ENCODE measurements at places on chromosomes 12 and 14.

GRCh38 chr12:109455706-109456105 is 21.4 kb downstream of the KCTD10 start:
- no peak overlapping the region for H3K4me3 ChIP-seq
- peaks cover 5% of the 10 kb centered on the region for H3K4me1 ChIP-seq
- DNase-seq = no peak
- H3K27me3 ChIP-seq = no peaks in the 10 kb centered on the region

DNA sequence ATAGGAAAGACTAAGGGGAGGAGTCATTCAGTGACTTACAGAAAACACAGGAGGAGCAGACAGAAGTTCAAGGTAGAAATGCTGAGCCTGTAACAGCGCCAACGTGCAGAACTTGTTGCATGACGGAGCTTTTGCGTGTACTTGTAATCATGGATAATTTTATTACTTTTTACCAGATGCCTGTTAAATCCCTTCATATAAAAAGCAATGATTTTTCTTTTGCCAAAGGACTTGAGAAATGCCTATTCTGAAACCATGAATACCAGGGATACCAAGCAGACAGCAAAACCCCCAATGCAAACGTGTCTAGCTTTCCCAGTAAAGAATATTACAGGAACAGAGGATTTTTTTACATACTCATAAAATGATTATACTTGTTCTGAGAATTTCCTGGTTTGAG is 163.6 kb upstream of the GSC start:
- H3K4me3 ChIP-seq = no peak overlapping the region
- no peak for DNase-seq
- H3K4me1 ChIP-seq = no peaks in the 10 kb centered on the region
- no peaks in the 10 kb centered on the region for H3K36me3 ChIP-seq
- no peak overlapping the region for H3K27ac ChIP-seq

DNA sequence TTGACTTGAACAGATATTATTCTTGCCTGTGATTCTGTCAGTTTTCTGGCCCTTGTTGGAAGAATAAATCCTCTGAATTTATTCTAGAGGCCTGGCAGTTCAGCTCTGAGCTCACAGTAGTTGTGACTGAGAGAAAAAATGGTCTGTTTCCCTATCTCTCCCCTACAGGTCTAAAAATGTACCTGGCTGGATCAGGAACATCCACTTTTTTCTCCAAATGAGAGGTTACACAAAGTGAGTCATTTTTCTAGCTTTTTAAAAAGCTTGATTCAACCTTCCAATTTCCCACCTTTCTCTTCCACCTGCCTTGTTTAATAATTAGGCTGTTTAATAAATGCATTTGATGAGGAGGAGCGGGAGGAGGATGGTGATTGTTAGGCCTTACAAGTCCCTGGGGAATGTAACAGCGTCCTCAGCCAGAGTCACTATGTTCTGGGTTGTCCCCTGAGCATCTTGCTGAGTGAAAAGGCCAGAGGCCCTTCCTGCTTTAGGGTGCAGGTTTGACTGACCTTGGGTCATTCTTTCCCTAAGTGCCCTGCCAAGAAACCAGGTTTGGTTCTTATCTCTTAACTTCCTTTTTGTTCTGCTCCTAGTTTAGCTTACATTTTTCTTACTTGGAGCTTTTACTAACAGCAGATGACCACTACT is 91.7 kb upstream of the FUT8 start:
- DNase-seq = no peak
- H3K36me3 ChIP-seq = no peaks in the 10 kb centered on the region
- no peak overlapping the region for H3K27ac ChIP-seq
- no peak overlapping the region for H3K4me3 ChIP-seq

- no peak overlapping the region for H3K4me3 ChIP-seq
- peak overlapping the region; percentile 33 for H3K27ac ChIP-seq
These were observed 31.0 kb upstream of the NPFF start for GRCh38 chr12:53538209-53538689.

DNA sequence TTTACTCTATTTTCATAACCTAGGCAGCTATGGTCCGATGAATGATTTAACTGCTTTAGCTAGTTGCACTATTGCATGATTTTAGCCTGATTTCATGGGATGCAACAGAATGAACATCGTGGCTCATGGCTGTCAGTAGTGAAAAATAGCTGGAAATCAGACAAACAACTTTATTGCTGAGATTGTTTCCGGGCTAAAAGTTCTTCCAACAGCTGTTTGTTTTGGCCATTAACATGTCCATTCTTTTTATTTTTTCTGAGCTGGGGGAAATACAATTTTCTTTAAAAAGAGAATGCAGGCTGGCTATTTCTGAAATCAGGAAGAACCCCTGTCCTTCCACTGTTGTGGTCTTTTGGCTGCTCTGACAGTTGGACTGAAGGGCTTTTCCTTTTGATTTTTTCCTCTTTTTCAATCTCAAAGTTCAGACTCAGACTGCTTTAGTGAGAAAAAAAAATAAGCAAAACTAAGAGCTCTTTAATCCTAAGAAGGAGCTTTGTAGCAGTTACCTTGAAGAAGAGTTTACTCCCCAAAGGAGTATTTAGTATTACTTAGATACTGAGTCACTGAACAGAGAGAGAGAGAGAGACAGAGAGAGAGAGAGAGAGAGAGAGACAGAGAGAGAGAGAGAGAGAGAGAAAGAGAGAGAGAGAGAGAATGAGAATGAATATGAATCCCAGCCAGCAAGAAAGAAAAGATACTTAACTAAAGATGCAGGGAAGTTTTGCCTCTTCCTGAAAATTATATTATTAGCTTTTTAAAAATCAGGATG is at the start of gene NAV3:
TSS of gene NAV3 (plus strand) at position 312 of the 769 bp plus-strand sequence. CDS start 568 bp downstream, outside the sequence.
- H3K4me1 ChIP-seq = peaks cover 47% of the 10 kb centered on the region
- H3K27me3 ChIP-seq = no peaks in the 10 kb centered on the region
- no peaks in the 10 kb centered on the region for H3K36me3 ChIP-seq
- H3K4me3 ChIP-seq = no peak within 1 kb of the TSS
- H3K27ac ChIP-seq = no peak within 1 kb of the TSS

- peaks cover 14% of the 10 kb centered on the region for H3K4me1 ChIP-seq
- H3K36me3 ChIP-seq = no peaks in the 10 kb centered on the region
- no peak for DNase-seq
- H3K27me3 ChIP-seq = no peaks in the 10 kb centered on the region
- H3K27ac ChIP-seq = no peak overlapping the region
These were observed 11.1 kb downstream of the GALNT4 start for GRCh38 chr12:89513544-89513943.

- H3K4me3 ChIP-seq = no peak overlapping the region
- H3K36me3 ChIP-seq = no peaks in the 10 kb centered on the region
- DNase-seq = no peak
These were observed 419.9 kb downstream of the LRIG3 start for GRCh38 chr12:58500399-58500798.

- no peak overlapping the region for H3K4me3 ChIP-seq
- H3K27ac ChIP-seq = no peak overlapping the region
- no peaks in the 10 kb centered on the region for H3K27me3 ChIP-seq
- DNase-seq = peak; percentile 62
- H3K4me1 ChIP-seq = peaks cover 24% of the 10 kb centered on the region
These were observed 3.0 kb upstream of the IFI27L2 start for GRCh38 chr14:94132285-94132887.

DNA sequence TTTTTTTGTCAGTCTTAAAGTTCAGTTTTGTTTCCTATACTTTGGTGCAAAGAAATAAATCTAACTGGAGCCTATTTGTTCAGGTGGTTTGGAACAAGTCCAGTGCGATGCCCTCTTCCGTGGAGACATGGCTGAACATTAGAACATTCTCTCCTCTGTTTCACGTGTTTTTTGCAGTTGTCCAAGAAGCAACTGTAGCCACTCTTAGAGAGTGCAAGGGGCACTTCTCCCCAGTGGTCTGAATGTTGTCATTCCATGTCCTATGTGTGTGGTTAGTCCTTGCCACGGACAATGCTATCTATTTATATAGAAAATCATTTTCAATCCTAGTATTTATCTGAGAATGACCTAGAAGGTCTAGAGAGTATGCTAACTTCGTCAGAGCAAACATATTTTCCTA is 1232.5 kb upstream of the SEL1L start:
- H3K27me3 ChIP-seq = no peaks in the 10 kb centered on the region
- H3K36me3 ChIP-seq = no peaks in the 10 kb centered on the region
- DNase-seq = no peak
- H3K4me3 ChIP-seq = no peak overlapping the region
- H3K4me1 ChIP-seq = no peaks in the 10 kb centered on the region

DNA sequence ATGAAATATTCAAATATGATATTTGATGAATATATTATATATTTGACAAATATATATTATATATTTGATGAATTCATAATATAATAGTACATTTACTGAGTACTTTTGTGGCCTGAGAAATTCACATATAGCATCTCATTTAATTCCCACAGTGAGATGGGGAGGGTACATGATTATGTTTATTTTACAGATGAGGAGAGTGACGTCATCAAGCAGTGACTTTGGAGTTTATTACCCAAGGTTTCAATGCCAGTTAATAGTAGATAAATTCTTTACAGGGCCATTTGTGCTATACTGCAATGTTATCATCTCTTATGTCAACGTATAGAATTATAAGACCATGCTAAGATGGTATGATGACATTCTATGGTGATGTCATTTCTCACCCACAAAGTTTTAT is 352.7 kb downstream of the TMTC2 start:
- no peaks in the 10 kb centered on the region for H3K36me3 ChIP-seq
- no peak overlapping the region for H3K27ac ChIP-seq
- no peak overlapping the region for H3K4me3 ChIP-seq
- no peaks in the 10 kb centered on the region for H3K27me3 ChIP-seq
- peaks cover 4% of the 10 kb centered on the region for H3K4me1 ChIP-seq
- DNase-seq = no peak
